Stimulated activated naive CD8-positive, alpha-beta T cell treated with anti-CD3 and anti-CD28 coated beads, Interleukin-15, amount 100 ng/mL, for 72 hours (primary cell): ENCODE measurements at places on chromosomes 7 and 10.

DNA sequence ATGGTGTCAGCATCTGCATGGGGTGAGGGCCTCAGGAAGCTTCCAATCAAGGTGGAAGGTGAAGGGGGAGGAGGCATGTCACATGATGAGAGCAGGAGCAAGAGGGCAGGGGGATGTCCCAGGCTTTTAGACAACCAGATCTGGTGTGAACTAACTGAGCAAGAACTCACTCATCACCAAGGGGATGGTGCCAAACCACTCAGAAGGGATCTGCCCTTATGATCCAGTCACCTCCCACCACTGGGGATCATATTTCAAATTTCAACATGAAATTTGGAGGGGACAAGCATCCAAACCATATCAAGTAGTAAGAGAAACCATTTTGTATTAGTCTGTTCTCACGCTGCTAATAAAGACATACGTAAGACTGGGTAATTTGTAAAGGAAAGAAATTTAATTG, 33.6 kb downstream of the THNSL1 start:
- DNase-seq, result no peak

- no peak for DNase-seq
Observed at GRCh38 chr10:10125676-10126075, 892.0 kb upstream of the CELF2 start.

DNA sequence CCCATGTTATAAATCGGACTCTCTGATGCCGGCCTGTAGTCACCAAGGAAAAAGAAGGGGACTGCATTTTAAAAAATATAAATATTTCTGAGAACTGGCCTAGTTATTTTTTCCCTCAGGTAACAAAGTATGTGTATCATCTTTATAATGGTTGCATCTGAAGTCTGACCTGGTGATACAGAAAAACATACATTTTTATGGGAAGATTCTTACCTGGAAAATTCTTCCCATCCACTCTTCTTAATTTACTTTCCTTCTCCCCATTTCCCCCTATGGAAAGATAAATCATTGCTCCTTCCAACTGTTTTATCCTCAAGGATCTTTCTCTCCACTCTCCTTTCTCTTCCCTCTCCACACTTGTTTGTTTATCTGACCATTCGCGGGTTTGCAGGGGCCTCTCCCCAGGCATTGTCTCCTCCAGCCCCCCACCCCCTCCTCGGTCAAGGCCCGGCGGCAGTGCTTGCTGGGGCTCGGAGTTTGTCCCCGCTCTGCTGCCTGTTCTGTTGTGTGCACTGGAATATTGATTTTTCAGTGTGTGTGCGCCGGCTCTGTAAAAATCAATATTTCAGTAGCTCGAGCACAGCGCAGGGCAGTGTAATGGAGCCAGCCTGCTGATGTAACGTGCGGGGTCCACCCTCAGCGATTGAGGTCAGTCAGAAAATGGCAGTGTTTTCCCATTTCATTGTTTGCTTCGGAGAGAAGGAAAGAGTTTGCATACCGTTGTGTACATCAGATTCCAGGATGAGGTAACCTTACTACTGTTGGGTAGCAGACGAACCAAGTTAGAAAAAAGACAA, 199.5 kb upstream of the NFE2L3 start:
- no peak for DNase-seq

DNA sequence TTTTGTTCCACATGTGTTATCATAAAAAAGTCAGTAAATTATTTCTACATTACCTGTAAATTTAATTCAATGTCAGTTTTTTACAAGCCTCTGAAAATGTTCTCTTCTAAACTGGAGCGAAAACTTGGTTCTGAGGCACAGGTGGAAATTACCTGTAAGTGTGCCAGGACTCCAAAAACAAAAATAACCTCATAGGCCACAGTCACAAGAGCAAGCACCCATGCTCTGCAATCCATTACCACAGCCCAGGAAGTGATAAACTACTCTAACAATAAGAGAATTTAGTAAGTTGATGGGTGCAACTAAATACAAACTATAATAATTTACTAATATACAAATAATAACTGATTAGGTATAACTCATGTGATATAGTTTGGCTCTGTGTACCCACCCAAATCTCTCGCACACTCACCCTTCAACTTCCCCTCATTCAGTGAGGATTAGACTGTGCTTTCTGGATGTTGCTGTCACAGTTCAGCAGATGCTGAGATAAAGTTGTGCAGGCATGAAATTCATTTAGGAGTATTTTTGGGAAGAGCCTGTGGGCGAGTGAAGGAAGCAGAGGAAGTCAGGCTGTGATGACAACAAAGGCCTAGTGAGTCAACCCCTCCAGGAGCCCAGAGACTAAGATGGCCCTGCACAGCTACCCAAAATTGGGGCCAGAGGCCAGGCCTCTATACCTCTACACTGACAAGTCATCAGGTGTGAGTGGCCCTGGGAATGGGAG, 16.3 kb upstream of the GIMAP6 start:
- no peak for DNase-seq

GRCh38 chr10:101643546-101643945, 51.4 kb downstream of the FBXW4 start:
- no peak for DNase-seq

DNA sequence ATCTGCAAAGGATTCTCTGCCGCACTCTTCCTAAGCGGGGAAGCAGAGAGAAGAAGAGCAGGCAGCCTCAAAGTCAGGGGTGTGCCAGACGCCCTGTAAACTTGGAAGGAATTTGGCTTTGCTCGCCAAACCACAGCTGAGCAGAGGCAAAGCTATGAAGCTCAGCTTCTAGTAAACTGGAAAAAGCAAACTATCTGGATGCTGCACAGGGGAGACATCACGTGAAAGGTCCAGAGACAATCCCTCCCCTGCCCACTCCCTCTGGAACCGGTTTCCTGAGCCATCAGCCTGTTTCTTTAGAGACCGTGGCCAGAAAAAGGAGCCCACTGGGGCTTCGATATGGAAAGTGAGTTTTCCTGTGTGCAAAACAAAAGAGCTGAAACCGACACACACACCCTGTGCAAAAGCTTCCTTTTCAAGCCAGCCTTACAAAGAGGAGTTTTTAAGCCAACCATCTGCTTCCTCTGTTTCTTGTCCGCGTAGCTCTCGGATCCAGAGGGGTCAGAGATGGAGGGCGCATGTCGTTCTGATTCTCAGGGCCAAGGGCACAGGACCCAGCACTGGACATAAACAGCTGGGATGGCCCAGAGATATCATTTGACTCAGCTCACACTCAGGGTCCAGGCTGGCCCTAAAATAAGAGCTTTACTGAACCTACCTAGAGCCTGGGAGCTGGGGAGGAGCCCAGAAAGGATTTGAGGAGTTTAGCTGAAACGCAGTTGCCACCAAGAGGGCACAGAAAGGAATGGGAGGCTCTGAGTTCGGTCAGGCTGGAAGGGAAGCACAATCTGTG, 58.2 kb upstream of the DNAAF5 start:
- DNase-seq, result no peak

GRCh38 chr10:86446987-86447386, 74.6 kb downstream of the WAPL start:
- DNase-seq, result no peak

DNA sequence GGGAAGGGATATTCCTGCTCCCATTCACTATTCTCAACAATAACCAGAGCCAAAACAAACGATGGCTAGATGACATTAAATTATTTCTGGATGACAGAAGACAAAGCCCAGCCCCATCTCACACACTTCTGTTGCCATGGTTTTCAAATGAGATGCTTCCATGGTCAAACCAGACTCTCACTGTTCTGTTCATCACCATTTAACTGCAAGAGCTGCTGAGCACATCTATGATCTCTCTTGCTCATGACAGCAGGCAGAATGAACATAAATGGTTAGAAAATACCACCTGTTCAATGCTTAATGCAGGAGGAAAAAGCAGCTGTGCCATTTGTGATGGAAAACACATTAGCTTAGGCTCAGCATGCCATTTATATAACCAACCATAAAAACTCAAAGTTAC, 758.6 kb upstream of the ZWINT start:
- DNase-seq, result no peak

DNA sequence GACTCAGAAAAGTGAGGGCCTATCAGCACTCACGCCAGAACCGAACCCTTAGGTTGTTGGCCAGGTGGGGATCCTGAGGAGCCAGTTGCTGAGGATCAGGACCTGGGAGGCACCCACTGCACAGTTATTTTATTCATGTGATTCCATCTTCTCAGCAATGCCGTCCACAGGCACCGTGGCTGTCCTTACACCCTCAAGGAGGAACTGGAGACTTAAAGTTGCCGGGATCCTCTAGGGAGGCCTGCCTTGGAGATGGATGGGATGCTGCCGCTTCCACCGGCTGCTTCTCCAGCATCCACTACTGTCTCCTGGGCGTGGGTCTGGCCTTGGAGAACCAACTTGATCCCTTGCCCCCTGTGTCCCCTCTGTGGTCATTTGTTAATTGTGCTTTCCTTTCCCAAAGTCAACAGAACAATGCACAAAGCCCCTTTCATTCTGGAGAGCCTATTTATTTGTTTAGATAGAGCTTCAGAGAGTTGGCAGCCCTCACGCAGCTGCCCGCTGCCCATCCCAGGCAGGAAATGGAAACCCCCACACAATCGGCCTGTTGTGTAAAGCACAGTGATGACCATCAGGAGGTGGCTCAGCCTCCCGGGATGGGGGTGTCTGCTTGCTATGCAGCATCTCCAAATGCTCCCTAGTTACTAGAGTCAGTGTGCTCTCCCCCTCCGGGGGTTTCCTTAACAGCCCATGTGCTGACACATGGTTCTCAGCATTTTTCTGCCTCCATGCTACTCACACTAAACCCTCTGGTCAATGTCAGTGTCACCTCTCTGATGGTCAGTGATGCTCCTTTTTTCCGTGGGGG, 52.9 kb upstream of the IGFBP3 start:
- DNase-seq, result no peak

DNA sequence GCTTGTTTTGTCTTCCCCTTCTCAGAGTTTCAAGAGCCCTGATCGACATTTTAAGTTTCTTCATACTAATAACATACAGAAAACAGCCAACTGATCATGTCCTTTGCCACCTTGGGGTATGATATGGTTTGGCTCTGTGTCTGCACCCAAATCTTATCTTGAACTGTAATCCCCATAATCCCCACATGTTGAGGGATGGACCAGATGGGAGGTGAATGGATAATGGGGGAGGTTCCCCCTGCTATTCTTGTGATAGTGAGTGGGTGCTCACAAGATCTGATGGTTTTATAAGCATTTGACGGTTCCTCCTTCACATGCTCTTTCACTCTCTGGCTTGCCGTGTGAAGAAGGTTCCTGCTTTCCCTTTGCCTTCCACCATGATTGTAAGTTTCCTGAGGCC, 190.3 kb downstream of the CHCHD3 start:
- no peak for DNase-seq

GRCh38 chr10:53356616-53357349, 584.2 kb upstream of the MBL2 start:
- DNase-seq, result no peak

DNA sequence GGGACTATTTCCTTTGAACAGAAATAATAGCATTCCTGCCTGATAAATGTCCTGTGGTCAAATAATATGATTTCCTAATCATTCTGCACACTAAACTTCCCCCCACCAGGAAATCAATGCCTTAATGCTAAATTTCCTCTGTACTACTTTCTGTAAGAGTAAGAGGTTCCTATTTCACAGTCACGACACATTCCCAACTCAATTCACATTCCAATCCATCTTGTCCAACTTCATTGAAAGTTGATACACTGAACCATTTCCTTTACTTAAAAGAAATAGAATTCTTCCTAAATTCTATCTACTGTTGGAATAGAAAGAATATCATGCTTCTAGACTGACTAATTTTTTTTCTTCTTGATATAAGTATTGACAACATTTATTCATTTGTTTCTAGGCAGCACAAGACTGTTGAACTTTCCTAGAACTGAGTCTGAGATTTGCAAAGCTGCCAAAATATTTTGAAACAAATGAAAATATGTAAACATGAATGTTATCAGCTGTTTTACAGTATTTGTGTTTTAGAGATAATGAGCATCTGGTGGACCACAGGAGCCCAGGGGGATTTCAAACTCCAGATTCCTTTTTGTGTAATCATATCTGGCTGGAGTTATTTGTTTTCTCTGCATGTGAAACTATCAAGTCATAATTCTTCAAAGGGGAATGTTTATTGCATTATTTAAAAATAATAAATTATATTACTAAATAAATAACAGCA, 121.5 kb downstream of the TPST1 start:
- no peak for DNase-seq

GRCh38 chr10:44261710-44262455, 123.0 kb downstream of the CXCL12 start:
- no peak for DNase-seq

GRCh38 chr10:48821111-48821510, 118.5 kb downstream of the LRRC18 start:
- no peak for DNase-seq

- DNase-seq, result no peak
Observed at GRCh38 chr10:127055263-127055662, 141.1 kb downstream of the INSYN2A start.

DNA sequence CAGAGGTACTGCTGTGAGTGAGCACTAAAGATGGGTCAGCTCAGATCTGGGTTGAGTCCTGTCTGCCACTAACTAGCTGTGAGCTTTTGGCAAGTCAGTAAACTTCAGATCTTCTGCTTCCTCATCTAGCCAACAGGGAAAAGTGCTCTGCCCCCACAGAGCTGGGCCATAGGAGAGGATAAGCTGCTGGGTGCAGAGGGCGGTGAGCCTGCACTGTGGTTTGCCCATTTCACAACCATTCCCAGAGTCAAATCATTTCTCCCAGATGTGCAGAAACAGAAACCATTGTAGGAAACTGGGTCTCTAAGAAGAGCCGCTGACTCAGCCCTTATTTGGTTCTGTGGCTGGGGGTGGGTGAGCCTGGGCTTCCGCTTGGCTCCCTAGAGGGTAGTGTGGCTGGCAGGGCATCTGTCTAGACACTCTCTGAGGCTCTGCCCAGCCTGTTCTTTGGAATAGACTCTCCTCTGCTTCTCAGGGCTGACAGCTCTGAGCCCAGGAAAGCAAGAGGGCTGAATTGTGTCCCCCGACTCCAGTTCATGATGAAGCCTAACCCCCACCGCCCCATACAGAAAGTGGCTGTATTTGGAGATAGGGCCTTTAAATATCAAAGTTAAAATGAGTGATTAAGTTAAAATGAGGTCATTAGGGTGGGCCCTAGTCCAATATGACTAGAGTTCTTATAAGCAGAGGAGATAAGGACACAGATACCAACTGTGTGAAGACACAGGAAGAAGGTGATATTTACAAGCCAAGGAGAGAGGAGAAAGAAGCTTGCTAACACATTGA, 29.5 kb upstream of the ARHGAP22 start:
- DNase-seq, result peak; percentile 54
